Vagina (tissue), 2 donors: ENCODE measurements at places on chromosomes 16 and 17. TPM values are rescaled to one million over a fixed set of nuclear protein-coding genes. Genes with fewer than 3 reads are reported as not detected.

The HIGD1B gene
- total RNA-seq = not detected

The P3H4 gene
- total RNA-seq = 11.5 TPM

The GNG13 gene
- not detected for total RNA-seq

DNA sequence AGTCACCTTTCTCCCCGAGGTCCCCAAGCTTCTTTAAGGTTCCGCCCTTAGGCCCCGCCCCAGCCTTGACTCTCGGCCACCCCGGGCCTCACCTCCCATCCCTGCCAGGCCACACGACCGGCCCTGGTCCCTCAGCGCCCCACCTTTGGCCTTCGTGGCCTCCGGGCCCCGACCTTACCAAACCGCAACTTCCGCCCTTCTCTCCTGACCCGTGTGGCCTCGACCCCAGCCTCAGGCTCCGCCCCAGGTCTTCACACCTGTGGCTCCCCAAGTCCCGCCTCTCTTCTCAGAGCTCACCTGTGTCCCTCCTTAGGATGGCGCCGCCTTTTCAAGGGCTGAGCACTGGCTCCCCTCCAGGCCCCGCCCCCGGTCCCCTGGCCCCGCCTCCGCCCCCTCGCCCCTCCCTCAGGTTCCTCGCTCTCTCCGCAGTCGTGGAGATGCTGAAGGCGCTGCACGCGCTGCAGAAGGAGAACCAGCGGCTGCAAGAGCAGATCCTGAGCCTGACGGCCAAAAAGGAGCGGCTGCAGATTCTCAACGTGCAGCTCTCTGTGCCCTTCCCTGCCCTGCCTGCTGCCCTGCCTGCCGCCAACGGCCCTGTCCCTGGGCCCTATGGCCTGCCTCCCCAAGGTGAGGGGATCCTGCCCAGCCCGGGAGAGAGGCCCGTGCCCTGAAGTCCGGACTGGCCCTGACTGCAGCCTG is 10.0 kb upstream of the CISD3 start:
- no peak for DNase-seq

DNA sequence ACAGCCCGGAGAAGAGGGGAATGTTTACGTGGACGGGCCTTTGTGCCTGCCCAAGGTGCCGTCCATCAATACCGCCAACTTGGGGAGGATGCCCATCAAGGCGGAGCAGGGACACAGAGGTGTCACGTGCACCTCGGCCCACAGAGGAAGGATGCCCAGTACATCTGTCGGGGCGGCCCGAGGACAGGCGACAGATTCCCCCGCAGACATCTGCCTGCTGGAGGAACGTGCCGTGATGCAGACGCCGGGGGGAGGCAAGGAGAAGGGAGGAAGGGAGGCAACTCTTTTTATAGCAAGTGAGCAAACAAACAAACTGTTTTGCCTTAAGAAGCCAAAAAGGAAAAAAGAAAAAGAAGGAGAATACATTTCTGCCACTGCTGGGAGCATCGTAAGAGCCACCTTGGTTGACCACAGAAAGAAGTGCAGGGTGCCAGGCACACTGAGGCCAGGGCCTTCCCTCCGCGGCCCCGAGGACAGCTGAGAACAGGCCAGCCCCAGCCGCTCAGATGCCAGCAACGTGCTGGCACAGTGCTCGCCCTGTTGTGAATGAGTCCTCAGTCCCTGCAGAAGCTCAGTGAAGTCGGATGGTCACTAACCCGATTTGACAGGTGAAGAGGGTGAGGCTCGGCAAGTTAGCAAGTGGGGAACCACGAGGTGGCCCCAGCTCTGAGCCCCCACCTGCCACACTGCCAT is 146.4 kb downstream of the RBFOX3 start:
- no peak for DNase-seq
